ENCODE measurements at places on chromosomes 2 and 18. TPM values are rescaled to one million over a fixed set of nuclear protein-coding genes. Genes with fewer than 3 reads are reported as not detected.

DNA sequence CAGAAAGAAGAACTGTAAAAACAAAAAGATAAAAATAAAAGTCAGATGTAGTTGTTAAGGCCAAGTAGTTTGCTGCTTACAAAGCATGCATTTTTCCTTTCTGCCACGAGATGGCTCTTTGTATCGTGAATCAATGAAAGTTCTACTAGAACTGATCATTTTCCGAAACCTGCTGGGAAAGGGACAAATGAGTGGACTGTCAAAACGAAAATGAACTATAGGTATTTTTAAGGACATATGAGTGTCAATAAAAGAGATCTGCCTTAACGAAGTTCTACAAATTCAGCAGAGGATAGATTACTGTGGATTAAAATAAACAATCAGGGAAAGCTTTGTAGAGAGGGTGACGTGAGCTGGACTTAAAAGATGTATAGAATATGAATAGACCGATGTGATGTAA lies 15.0 kb upstream of the ELOA2 start:
- no peak for DNase-seq

- no peak for DNase-seq
Observed at GRCh38 chr2:158021226-158021625, 80.5 kb upstream of the UPP2 start.

The SAP130 gene
- 8.8 TPM for total RNA-seq

The NMS gene
- not detected for total RNA-seq

- no peak for DNase-seq
Observed at GRCh38 chr2:150624001-150624401, 136.5 kb upstream of the RND3 start.

GRCh38 chr2:138744713-138745112 lies 35.5 kb downstream of the NXPH2 start:
- no peak for DNase-seq

The RUFY4 gene
- 0.23 TPM for total RNA-seq

The CEP192 gene
- total RNA-seq: 8.2 TPM

DNA sequence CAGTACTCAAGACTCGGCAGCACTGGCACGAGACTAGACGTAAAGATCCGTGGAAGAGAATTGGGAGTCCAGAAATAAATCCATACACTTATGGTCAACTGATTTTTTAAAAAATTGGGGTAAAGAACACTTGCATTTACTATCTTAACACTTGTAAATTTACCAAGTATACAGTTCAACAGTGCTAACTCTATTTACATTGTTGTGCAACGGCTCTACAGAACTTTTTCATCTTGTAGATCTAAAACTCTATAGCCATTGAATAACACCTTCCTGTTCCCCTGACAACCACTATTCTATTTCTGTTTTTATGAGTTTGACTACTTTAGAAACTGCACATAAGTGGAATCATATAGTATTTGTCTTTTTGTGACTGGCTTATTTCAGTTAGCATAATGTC lies 129.4 kb upstream of the SP3 start:
- DNase-seq: no peak

DNA sequence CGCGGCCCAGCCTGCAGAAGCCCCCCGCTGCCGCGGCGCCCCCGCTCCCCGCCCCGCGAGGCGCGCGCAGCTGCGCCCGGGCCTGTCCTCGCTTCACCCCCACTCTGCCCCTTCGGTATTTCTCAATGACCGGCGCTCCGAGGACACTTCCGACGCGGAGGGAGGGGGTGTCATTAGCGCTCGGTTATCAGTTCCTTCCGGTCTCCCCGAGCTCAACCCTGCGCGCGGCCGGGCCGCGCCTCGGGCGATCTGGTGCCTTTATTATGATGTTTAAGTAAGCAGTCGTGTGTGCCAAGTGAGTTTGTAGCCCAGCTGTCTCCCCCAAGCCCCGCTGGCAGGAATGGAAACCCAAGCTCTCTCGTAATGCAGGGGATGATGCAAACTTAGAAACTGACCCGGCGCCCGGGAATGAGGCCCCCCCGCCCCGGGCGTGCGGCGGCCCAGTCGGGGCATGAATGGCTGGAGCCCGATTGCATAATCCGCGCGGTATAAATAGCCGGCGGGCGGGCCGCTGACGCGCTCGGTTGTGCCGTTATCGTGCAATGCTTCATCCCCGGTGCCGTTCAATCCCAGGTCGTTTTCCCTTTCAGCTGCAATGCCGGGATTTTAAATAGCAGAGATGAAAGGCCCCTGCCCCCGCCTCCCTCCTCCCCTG lies 3.9 kb upstream of the SPRED2 start:
- DNase-seq: peak; percentile 95

DNA sequence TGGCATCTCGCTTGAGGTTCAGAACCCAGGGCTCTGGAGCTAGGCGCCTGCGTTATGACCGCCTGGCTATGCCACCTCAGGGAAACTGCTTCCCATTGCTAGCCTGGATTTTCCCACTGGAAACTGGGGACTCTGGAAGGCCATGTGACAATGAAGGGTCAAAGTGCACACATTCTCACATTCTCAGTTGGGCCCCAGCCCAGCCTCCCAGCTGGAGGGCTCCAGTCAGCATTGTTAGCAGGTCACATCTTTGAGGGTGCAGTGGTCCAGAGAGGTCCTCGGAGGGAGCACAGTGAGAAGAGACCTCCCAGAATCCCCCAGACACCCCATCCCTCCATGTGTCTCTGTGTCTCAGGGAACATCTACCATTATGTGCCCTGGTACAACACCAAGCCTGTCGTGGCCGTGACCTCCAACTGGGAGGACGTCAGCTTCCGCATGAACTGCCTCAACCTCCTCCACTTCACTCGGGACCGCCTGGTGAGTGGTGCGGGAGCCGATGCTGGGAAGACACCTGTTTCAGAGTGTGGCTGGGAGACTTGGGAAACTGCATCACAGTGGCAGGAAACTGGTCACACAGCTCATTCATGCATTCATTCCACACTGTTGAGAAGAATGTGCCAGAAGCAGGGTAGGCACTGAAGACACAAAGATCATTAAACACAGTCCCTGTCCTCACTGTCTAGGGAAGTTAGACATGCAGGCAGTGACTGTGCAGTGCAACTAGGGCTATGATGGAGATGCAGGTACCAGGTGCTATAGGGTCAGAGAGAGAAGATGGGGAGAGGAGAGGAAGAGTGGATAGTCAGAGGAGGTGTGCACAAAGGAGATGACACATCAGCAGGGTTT lies 41.6 kb downstream of the FER1L5 start:
- no peak for DNase-seq

The DNAJC5G gene
- total RNA-seq: not detected

DNA sequence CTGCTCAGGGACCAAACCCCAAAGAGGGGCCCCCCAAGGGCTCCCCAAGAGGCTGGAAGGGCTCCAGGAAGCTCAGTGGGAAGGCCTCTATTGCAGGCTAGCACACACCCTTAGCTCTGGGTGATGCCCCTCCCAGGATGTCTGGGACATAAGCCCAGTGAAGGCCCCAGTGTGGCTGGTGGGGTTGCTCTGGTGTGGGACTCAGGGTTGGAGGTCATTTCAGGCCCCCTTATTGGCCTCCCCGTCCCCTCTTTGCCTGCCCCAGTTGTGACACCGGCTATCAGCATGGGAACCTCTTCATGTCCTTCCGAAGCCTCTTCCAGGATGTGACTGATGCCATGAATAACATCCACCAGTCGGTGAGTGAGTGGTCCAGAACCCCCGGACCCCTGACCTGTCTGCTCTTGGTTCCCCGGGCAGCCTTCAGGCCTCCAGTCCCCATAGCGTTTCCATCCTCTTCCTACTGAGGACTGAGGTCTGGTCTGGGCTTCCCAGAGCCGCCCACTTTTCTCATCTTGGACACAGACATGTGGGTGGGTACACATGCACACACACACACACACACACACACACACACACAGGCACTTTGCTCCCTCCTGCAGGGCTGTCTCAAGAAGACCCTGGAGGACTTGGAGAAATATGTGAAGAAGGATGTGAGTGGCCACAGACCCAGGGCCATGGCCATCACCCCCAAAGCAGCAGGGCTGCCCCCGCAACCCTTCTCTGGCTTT lies 2.2 kb downstream of the NT5DC4 start:
- no peak for DNase-seq

DNA sequence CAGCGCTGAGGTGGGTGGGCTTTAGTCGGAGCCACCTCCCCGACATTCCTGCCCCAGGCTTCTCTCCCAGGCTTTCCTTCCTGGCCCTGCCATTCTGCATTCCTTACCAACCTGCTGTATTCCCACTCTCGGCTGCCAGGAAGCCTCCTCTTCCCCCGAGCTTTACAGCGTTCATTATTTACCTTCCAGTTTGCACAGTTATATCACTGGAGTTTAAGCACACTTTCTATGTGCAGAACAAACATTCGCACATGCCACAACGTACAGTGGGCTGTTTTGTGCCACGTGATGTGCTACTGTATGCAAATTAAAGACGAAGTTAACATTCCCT lies 246.3 kb downstream of the SOX11 start:
- no peak for DNase-seq
